ENCODE measurements at places on chromosomes 6 and 20.

DNA sequence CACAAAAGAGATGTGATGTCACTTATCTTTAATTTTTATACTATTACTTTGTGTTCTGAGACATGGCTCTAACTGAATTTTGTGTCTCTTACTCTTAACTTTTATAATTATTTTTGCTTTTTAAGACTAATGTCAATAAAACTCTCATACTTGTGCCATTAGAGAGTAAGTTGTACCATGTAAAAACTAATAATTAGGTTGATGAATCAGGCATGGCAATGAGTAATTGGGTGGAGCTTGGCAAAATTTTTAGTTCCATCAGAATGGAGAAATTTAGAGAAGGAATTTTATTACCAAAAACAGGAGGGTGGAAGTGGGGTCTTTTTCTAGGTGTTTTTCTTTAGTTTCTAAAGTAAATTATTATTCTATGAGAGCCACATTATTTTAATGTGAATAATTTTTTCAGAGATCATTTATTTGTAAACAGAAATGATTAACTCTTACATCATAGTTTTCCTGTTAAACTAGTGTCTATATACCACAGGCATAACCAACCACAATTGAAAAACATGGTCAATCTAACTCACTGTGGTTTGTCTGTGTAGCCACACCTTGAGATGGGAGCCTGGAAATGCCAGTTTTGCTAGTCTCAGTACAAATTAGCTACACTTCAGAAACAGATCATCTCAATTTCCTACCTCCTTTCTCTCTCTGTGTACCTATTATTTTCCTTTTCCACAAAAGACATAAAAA is 51.8 kb downstream of the ELOVL4 start:
- DNase-seq, result no peak

- DNase-seq, result no peak
Observed at GRCh38 chr6:139150920-139151319, 16.0 kb downstream of the HECA start.

GRCh38 chr6:92753956-92754355 is 665.4 kb downstream of the EPHA7 start:
- DNase-seq, result no peak

DNA sequence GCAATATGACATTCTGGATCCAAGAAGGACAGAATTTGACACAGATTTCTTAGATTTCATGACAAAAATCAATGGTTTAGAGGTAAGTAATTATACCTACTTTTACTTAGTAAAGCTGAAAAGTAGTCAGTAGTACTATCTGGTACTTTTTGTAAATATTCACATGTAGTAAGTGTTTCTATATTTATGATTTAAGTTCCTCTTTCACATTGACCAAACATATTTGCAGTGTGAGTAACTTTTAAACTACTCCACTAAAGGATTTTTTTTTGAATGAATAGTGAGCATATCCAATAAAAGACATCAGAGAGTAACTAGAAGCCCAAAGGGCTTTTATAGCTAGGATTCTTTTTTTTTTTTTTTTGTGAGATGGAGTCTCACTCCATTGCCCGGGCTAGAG is 60.8 kb downstream of the DNAH8 start:
- DNase-seq, result no peak

DNA sequence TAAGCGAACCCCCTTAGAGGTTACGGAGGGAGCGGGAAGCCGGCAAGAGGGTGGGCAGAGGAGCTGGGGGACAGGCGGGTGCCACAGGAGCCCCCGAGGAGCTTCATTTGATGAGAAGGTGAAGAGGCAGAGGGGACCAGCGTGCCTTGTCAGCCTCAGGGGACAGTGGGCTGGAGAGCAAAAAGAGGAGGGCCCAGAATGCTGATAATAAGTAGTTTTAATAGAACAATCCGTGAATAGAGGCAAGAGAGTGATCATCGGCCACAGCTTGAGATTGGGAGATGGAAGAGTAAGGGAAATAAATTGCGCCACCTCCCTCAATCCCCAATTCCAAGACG is 1.3 kb downstream of the COL19A1 start:
- DNase-seq, result no peak

- DNase-seq, result no peak
Observed at GRCh38 chr6:28488916-28489365, 26.7 kb downstream of the GPX6 start.

- DNase-seq, result no peak
Observed at GRCh38 chr6:10485406-10485805, 35.7 kb upstream of the GCNT2 start.

DNA sequence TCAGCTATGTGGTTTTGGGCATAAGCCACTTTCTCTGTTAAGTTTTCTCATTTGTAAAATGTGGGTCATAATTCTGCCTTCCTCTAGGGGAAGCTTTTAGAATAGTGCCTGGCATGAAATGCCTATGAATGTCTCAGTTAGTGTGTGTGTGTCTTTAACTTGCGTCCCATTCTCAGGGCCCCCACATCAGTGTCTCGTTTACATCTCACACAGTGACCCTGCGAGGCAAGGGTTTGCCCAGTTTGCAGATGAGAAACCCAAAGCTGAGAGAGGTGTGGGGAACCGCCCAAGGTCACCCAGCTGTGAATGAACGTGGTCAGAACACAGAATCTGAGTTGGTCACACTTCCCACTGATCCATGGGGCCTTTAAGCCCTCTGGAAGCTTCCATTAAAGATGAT is 14.1 kb downstream of the DYNLRB1 start:
- DNase-seq, result no peak

DNA sequence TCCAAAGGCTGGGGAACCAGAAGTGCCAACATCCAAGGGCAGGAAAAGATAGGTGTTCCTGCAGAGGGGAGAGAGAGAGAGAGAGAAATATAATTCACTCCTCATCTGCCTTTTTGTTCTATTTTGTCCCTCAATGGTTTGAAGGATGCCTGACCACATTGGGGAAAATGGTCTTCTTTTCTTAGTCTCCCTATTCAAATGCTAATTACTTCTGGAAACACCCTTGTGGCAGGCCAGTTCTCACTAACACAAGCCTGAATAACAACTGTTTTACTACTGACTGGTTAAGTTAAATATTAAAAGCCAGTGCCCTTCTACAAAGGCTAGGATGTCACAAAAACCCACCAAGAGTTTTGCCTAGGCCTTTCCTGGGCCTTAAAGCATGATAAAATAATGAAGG is 425.4 kb upstream of the HTR1E start:
- no peak for DNase-seq

- DNase-seq, result no peak
Observed at GRCh38 chr6:86820750-86821149, 116.6 kb upstream of the HTR1E start.

GRCh38 chr20:31669876-31670275 is 32.2 kb downstream of the COX4I2 start:
- no peak for DNase-seq

DNA sequence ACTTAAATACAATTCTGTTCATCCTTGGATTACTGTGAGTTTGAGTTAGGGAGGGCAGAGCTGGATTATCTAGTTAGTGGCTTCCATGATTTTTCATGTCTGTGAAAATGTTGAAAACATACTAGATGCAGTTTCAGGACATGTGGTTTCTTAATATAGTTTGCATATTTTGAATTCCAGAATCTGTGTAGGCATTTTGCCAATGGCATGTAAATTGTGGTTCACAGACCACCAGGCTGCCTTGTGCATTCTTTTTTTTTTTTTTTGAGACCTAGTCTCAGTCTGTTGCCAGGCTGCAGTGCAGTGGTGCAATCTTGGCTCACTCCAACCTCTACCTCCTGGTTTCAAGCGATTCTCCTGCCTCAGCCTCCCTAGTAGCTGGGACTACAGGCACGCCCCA is 42.8 kb downstream of the CDC5L start:
- DNase-seq, result no peak

DNA sequence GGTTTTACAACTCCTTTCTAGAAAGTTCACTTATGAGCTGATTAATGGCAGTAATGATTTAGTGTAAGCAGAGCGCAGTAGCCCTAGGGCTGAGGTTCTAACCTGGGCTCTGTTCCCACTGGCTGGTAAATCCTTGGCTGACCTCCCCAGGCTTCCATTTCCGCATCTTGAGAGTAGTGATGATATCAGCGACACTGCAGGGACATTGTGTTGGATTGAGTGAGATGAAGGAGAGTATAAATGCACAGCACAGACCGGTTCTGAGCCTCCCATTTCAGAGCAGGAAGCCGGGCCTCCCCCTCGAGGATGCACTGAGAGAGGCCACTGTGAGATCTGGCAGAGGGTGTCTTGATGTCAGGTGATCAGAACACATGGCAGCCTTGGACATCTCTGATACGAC is 477.2 kb upstream of the SULF2 start:
- no peak for DNase-seq

- no peak for DNase-seq
Observed at GRCh38 chr6:35942355-35942754, 21.5 kb upstream of the SRPK1 start.

- DNase-seq, result no peak
Observed at GRCh38 chr20:47999166-47999565, 213.9 kb upstream of the SULF2 start.

- DNase-seq, result no peak
Observed at GRCh38 chr20:24721891-24722568, 227.0 kb upstream of the CST7 start.

DNA sequence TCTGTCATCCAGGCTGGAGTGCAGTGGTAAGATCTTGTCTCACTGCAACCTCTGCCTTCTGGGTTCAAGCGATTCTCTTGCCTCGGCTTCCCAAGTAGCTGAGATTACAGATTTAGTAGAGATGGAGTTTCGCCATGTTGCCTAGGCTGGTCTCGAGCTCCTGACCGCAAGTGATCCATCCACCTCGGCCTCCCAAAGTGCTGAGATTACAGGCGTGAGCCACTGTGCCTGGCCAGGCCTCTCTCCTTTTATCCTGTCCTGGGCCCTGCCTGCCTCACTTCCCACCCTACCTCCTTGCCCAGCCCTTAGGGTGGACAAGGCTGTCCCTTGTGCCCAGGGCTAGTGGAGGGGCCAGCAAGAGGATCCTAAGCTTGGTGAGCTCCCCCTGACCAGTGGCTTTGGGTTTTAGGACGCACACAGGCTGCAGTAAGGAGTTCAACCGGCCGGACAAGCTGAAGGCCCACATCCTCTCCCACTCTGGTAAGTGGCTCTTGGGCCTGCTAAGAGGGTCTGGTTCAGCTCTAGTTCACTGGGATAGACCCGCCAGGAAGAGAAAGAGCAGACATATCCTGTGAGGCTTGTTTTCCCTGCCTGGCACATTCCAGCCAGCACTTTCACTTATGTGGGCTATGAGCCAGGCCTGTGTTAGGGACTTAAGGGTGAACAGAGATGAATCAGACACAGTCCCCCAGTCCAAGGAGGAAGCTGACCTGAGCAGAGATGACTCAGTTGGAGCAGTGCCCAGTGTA is 21.9 kb upstream of the CHMP4B start:
- DNase-seq, result peak; percentile 70

- DNase-seq, result peak; percentile 27
Observed at GRCh38 chr6:24910331-24910960, 25.3 kb downstream of the RIPOR2 start.

DNA sequence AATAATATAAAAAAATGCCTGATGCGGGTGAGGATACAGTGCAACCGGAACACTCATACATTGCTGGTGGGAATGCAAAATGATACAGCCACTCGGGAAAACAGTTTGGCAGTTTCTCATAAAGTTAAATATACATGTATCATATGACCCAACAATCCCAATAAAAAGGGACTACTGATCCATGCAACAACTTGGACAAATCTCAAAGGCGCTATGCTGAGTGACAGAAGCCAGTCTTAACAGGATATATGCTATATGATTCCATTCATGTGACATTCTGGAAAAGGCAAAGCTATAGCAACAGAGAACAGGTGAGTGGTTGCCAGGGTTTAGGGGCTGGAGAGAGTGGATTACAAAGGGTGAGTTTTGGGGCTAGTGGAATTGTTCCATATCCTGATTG is 170.2 kb upstream of the MLN start:
- no peak for DNase-seq

GRCh38 chr6:62344850-62345249 is 58.8 kb upstream of the KHDRBS2 start:
- no peak for DNase-seq

DNA sequence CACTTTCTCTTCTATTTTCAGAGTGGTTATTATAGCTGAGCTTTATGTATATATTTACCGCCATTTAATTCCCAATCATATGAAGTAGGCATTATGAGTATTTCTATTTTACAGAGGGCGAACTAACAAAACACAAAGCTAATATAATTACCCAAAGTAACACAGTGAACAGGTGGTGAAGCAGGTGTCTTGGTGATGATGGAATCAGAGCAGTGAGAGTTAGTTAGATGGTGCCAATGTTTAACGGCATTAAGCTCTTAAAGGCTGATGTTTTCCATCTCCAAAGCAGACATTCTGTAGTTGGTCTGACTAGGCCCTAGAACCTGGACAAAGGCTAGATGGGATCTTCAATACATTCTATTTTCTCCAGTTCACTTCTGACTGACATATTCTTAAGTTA is 551.1 kb upstream of the SYNCRIP start:
- DNase-seq, result no peak

GRCh38 chr6:111449129-111449528 is 33.9 kb downstream of the REV3L start:
- no peak for DNase-seq

DNA sequence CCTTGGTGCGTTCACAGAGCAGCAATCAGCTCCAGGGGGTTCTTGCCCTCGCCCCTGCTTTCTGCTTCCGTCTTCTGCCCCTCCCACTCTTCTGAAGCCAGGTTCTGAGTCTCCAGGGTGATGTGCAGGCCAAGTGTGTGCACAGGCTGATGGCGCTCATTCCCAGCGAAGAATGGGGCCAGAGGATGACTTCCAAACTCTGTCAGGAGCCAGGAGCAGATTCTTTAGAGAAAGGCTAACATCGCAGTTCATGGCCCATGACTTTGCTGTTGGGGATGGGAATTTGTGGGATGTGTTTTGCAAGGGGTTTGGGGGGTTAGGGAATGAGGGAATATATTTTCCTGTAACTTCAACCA is 56.1 kb upstream of the CCN6 start:
- DNase-seq, result peak; percentile 47

GRCh38 chr6:116624036-116624805 is 7.9 kb downstream of the RSPH4A start:
- no peak for DNase-seq

DNA sequence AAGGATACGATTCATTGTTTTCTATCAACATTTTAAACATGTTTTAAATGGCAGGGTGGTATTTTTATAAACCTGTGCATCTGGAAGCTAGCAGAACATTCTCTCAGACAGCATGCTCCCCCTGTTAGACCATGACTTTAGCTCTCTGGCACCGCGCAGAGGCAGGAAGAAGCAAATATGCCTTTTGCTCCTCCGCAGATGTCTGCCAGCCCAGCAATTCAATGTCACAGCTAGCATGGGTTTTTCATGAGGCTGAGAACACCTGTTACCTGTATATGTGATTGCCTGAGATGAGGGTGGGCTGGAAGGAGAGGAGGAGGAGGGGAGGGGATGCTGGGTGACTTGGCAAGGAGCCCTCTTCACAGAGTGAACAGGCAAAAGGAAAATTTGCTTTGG is 6.7 kb downstream of the MTCH1 start:
- no peak for DNase-seq
